ENCODE measurements at places on chromosomes 6 and 20. TPM values are rescaled to one million over a fixed set of nuclear protein-coding genes. Genes with fewer than 3 reads are reported as not detected.

GRCh38 chr20:25270829-25271251 lies 23.0 kb downstream of the PYGB start:
- DNase-seq: no peak

- DNase-seq: no peak
These were observed 126.8 kb upstream of the SAMD5 start for GRCh38 chr6:147381712-147382111.

DNA sequence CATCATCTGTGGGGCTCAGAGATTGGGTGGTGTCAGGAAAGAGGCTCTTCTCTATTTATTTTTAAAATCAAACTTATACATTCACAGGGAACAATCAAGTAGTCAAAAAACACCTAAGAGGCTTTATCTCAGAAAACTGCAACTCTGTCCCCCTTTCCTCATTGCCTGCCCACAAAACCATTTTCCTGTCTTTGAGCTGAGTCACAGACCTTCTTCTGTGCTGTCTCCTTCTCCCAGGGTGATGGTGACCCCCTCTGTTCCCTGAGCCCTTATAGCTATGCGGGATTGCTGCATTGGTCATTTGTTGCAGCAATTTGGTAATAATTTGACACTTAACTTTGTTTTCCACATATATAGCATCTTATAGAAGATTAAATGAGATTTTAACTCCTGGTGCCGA lies 195.2 kb upstream of the PROKR2 start:
- peak; percentile 51 for DNase-seq

- no peak for DNase-seq
These were observed 278.1 kb upstream of the SYNCRIP start for GRCh38 chr6:85920782-85921181.

- DNase-seq: peak; percentile 84
These were observed 11.9 kb downstream of the SLX4IP start for GRCh38 chr20:10447028-10447427.

- no peak for DNase-seq
These were observed 111.2 kb upstream of the OPRM1 start for GRCh38 chr6:153927867-153928266.

DNA sequence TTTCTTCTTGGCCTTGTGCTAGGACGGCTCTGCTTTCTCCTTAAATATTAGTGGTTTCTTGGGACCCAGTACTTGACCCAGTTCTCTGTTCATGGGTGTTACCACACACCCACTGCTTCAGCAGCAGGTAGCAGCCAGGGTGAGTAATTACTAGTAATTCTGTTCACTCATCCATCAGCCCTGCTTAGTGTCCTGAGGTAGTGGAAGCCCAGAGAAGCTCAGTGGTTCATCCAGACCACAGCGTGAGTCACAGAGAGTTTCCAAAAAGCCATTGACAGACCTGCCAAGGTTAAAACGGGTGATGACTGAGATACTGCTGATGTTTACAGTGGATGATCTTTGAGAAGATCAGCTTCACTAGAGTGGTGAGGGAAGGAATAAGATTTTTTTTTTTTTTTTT lies 51.7 kb upstream of the HINT3 start:
- DNase-seq: peak; percentile 89

DNA sequence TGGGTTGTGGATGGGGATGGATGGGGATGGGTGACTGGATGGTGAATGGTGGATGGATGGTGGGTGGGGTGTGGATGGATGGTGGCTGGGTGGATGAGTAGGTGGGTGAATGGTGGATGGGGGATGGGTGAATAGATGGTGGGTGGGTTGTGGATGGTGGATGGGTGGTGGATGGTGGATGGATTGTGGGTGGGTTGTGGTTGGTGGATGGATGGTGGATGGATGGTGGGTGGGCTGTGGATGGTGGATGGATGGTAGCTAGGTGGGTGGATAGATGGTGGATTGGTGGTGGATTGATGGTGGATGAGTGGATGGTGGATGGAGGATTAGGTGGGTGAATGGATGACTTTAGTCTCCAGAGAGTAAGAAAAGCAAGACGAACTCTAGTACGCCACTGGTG lies 57.6 kb downstream of the YTHDF1 start:
- DNase-seq: no peak

GRCh38 chr20:38023181-38024001 lies 9.9 kb downstream of the TTI1 start:
- no peak for DNase-seq

GRCh38 chr6:46956409-46956808 lies 34.7 kb upstream of the ADGRF5 start:
- DNase-seq: no peak

- DNase-seq: no peak
These were observed 29.8 kb downstream of the SNAI1 start for GRCh38 chr20:50012282-50013263.

GRCh38 chr6:170405311-170405975 lies 98.9 kb downstream of the FAM120B start:
- no peak for DNase-seq

DNA sequence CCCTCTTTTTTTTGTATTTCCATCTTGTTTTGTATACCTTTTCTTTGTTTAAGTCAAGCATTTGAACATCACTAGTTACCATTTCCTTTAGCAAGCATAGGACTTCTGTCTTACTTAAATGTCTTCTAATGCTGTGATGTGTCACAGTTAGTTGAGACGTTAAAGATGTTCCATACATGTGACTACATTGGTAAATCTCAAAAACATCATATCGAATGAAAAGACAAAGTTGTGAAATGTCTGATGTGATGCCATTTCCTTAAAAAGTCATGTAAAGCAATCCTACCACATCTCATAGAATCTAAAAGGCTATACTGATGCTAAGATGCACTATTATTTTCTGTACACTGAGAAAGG lies 26.8 kb downstream of the SLC16A10 start:
- no peak for DNase-seq

DNA sequence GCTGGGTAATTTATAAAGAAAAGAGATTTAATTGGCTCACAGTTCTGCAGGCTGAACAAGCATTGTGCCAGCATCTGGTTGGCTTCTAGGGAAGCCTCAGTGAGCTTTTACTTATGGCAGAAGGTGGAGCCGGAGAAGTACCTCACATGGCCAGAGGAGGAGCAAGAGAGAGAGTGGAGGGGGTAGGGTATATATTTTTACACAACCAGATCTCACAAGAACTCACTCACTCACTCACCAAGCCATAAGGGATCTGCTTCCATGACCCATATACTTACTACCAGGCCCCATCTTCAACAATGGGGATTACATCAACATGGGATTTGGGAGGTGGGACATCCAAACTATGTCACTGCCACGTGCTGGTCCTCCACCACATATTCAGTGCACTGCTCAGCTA lies 152.6 kb upstream of the PRND start:
- no peak for DNase-seq

GRCh38 chr6:121330516-121330915 lies 3.8 kb downstream of the TBC1D32 start:
- DNase-seq: no peak

The CCDC170 gene
- total RNA-seq: not detected

The VIP gene
- not detected for total RNA-seq

The BACH2 gene
- total RNA-seq: 21.5 TPM

The MATN4 gene
- 0.64 TPM for total RNA-seq

The RIPOR3 gene
- total RNA-seq: not detected

The SUMO4 gene
- 7.4 TPM for total RNA-seq

The CENPQ gene
- 18.0 TPM for total RNA-seq

The C6orf132 gene
- total RNA-seq: 0.18 TPM

The TUBB2A gene
- 1.3 TPM for total RNA-seq

The ATP6V1G2 gene
- total RNA-seq: 3.8 TPM

The CYP39A1 gene
- not detected for total RNA-seq
